HT-29 (cell line): ENCODE measurements at places on chromosomes 5 and 9.

DNA sequence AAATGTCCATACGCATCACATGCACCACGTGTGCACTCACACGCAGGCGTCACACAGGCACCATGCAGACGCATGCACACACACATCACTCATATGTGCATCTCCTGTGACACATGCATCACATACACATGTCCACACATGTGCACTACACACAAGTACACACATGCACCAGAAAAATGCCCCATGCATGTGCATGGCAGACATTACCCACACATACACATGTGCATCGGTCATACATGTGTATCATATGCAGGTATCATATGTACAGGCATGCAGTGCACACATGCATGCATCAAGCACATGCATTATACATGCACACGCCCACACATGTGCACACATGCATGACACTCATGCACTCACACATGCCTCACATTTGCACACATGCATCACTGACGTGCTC is 26.1 kb downstream of the ADAMTS2 start:
- no peak for DNase-seq

DNA sequence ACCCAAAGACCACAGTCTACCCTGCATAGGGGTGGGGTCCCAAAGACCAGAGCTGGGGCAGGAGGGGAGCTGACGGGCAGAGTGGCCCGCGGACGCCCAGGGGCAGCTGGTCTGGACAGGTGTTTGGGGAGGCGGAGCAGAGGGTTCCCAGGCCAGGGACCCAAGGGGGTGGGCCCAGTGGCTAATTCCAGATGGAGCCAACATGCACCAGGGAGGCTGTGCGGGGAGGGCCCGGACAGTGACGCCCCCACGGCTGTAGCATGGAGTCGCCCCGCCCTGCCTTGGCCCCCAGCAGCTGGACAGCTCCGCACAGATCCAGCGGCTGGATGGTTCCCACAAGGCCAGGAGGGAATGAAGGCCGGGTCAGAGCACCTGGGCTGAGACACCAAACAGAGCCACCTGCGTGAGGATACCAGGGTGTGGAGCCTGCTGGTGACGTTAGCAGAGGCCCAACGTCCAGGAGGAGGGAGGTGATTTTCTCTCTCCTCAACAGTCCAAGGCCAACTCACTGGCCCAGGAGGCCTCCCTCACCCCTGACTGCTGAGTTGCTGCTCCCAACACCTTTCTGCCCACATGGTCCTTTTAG is 55.3 kb upstream of the EGFL7 start:
- DNase-seq: no peak

GRCh38 chr9:93387791-93388190 is 63.7 kb upstream of the FAM120A start:
- no peak for DNase-seq

DNA sequence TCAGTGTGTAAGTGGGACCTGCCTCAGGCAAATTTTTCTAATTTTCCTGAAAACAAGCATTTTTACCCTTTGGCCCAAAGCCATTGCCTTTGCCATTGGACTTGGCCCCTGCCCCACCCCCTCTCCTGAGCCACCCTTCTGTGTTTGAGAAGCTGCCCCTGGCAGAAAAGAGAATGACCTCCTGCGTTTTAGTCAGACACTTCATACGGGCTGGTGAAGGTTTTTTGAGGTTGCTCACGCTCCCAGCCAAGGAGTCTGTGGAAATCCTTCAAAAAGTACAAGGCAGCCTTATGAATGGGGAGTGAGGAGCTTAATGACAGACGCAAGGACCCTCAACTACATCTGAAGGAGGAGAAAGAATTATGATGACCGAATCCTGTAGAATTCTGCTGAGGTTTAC is 308.9 kb downstream of the SLIT3 start:
- no peak for DNase-seq

DNA sequence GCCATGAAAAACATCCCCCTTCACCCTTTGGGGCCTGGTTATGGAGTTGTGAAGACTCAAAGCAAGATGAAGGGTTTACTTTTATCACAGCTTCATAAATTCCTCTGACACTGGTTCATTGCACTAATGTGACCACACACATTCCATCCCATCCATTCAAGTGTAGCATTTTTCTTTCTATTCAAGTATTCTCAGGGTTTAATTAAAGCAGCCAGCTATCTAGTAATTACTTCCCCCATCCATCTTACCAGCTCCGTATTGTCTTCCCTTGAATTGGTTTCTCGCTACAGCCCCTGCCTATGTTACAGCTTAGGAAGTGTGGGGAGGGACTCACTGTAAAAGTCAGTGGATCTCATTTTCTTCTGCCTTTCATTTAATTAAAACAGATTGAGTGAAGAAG is 387.0 kb upstream of the RFX3 start:
- no peak for DNase-seq

- DNase-seq: no peak
Measured at GRCh38 chr5:19241690-19242089, 746.3 kb downstream of the CDH18 start.

DNA sequence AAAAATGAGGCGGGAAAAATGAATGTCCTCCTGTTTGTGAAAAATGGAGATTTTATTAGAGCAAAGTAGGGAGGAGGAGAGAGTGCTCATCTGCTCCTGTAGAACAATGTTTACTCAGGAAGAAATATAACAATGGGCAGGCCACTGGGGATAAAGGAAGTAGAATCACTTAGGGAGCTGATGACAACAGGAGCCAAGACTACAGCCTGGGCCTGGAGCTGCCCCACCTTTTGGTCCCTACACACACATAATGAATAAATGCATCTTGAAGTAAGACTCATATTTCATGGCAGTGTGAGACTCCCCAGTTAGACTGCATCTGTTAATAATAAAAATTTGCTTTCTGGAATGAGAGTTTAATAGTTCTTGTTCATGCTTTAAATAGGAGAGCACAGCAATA is 1939.8 kb downstream of the EFNA5 start:
- no peak for DNase-seq

GRCh38 chr5:24480952-24481351 is 163.8 kb downstream of the CDH10 start:
- DNase-seq: no peak

GRCh38 chr5:140194662-140195061 is 19.7 kb downstream of the CYSTM1 start:
- no peak for DNase-seq

DNA sequence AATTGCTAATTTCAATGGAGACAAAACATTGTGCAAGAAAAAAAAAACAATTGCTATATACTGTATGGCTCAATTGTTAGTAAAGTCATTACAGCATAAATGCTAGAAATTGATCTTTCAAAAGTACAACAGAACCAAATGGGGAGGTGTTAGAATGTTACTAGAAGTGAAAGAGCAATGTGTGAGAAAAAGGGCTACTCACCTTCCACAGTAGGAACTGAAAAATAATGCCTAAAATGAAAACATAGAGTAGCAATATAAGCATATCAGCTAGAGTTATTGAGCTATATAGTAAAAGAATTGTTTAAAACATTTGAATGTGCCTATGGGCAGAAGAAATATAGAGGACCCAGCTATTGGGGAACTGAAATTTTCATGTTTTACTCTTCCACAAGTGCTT is 10.9 kb upstream of the RXFP3 start:
- no peak for DNase-seq

GRCh38 chr5:173554989-173555705 is 61.3 kb downstream of the BOD1 start:
- DNase-seq: no peak

DNA sequence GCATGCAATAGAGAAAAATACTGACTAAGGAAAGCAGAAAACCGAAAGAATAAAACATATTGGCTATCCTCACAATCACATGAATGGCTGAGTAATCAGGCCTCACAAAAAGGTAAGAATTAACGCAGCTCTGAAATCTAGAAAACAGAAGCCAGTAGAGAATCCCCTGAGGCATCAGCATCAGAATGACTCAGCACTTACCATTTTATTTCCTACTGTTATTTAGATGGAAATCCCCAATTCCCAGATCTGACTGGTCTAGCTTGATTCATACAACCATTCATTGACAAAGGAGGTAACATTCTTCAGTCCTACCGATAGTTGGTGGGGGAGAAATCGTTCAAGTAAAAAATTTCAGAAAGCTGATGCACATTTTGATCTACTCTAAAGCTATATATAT is 1408.4 kb upstream of the WWC1 start:
- DNase-seq: no peak

- no peak for DNase-seq
Measured at GRCh38 chr5:109907731-109908130, 218.0 kb downstream of the MAN2A1 start.

DNA sequence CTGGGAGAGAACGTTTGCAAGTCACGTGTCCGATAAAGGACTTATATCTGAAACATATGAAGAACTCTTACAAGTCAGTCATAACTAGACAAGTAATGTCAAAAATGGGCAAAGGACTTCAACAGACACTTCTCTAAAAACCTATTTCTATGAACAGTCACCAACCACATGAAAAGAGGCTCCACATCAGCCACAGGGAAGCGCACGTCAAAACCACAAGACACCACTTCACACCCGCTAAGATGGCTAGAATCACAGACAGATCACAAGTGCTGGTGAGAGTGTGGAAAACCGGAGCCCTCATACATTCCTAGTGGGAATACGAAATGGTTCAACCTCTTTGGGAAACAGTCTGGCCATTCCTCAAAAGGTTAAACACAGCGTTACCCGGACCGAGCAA is 11.5 kb upstream of the CARD9 start:
- DNase-seq: no peak

- no peak for DNase-seq
Measured at GRCh38 chr5:163385271-163385670, 52.1 kb upstream of the CCNG1 start.

DNA sequence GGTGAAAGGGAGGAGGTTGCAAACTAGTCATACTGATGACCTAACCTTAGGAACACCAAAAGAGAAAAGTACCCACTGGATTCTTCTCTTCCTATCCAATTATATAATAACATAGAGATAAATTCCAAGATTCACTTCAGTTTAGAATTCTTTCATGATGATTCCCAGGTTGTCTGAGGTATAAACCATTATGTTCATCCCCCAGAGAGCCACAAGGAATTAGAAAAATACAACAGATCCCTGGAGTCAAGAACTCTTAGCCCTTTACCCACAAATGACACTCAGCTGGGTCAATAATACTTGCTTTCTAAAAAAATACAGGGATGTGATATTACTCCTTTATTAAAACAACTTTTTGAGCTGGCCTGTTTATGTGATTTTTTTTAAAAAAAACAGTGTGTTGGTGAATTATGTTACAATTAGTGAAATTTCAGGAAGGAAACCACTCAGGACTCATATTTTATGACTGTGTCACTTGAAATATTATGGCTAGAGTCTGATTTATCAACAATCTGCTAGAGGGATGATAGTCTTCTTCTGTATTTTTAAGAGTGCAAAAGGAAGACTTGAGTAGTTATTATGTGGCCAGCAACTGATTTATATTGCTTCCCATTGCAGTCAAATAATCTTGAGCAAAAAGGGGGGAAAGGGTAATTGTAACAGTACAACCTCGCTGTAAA is 338.2 kb downstream of the NFIB start:
- no peak for DNase-seq

DNA sequence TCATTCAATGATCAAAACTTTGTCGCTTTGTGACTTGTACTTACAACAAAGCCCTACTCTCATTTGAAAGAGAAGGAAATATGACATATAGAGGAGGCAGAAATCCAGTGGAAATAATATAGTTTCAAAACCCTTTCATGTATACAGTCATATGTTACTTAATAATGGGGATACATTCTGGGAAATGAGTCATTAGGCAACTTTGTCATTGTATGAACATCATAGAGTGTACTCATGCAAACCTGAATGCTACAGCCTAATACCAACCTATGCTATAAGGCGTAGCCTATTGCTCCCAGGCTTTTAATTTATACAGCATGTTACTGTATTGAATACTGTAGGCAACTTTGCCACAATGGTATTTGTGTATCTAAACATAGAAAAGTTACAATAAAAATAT is 69.0 kb upstream of the SMC2 start:
- DNase-seq: no peak

- DNase-seq: no peak
Measured at GRCh38 chr5:72841756-72842535, 25.5 kb downstream of the TNPO1 start.

DNA sequence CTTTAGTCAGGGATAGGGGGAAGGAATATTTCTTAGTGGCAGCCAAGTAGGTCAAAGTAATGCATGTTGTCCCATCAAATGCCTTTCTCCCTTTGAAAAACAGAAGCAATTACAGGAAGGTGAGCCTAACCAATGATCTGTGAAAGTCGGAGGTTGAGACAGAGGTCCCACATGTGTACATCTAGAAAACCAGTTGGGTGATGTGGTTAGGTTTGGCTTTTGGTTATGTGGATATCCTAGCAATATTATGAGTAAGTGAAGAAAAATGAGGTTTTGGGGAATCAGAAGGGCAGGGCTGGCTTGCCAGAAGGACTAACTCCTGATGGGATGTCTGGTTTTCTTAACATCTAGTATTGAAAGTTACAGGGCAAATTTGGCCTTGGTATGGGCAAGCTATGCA is 63.4 kb upstream of the PALM2AKAP2 start:
- DNase-seq: no peak

GRCh38 chr9:76729980-76730737 is 34.1 kb upstream of the PCA3 start:
- no peak for DNase-seq

DNA sequence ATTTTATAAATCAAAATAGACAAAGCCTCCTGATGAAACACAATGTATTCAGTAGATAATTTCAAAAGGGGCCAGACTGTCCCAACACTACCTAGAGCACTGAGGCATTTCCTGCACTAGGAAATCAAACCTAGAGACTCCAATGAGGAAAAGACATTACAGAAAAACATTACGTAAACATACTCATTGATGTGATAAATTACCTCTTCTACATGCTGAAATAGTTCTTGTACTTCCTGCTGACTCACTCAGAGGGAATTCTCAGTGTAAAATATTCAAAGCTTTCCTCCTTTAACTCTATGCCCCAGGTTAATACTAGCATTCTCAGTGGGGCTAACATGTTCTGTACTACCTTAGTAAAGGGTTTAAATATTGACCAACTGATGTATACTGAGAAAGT is 178.0 kb downstream of the ESM1 start:
- peak; percentile 46 for DNase-seq

DNA sequence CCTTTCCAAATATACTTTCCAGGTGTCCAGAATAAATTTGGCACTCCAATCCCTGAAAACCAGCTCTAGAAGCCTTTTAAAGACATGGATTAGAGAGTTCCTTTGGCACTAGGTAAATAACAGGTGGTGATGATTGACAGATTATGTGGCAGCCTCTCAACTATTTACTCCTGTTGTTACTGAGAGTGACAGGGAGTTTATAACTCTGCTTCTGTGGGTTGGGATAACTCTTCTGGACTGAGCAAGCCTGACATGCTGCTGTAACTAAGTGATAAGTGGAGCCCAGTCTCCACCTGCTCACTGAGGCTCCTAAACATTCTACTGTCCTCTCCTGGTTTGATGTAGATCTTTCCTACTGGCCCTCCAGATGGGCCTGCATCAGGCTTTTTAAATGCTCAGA is 693.2 kb upstream of the FTMT start:
- DNase-seq: no peak

- no peak for DNase-seq
Measured at GRCh38 chr9:135619599-135619886, 19.8 kb downstream of the GLT6D1 start.

- DNase-seq: no peak
Measured at GRCh38 chr5:178627259-178627598, 379 bp upstream of the CLK4 start.
